GM19239 (cell line): ENCODE measurements at places on chromosomes 6 and 20.

DNA sequence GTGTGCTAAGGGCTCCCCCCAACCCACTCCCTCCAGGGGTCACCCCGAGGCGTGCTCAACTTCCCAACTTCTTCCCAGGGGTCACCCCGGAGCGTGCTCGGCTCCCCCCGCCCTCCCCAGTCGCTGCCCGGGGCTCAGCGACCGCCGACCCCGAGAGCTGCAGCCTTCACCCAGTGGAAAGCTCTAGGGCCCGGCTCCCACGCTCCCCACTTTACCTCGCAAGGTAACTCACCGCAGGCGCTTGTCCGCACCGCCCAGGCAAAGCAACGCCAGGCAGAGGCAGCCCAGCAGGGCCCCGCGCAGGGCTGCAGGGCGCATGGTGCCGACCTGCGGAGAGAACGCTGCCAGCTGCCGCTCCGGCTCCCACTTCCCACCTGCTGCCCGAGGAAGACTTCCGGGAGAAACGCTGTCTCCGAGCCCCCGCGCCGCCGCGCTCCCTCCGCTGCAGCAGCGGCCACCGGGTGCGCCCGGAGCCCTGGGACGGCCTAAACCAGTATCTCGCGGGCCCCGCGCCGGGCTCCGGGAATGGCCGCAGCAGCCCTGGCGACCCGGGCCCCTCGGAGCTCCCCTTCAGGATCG is 396 bp downstream of the RNASET2 start:
- DNase-seq, result no peak

- no peak for DNase-seq
Measured at GRCh38 chr20:35826397-35826998, 54.7 kb downstream of the PHF20 start.

DNA sequence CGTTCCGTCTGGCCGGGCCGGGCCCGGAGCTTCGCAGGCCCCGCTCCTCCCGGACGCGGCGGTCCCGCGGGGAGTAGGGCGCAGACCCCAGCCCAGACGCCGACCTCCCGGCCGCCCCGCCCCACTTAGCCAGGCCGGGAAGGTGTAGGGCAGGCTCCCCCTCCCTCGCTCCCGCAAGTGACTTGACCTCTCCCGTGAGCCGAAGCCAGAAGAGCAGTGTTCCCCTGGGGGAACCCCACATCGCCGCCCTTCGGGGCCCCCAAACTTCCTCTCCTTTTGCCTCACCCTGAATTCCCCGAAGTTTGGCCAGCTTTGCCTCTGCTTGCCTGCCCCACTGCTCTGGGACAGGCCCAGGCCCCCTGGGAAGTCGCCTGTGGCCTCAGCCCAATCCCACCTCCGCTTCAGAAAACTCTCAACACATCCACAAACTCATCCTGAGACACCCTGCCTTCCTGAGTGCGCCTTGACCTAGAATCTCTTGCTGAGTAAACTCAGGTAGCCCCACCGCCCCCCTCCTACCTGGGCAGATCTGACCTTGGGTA is 524 bp upstream of the NOL4L start:
- no peak for DNase-seq

DNA sequence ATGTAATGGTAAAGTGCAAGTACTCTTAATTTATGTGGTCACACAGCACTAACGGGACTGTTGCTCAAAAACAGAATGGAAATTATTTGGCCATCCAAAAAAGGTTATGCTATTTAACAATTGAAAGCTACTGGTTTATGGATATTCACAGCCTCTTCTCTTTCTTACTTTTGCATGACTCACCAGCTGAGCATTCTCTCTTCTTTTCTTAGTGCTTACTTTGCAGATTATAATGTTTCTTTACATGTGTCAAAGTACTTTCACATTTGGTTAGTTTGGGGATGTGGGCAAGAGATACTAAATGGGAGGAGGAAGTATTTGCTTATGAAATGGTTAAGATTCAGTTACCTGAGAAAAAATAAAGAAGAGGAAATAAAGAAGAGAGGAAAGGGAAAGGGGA is 610.5 kb downstream of the HTR1B start:
- no peak for DNase-seq

DNA sequence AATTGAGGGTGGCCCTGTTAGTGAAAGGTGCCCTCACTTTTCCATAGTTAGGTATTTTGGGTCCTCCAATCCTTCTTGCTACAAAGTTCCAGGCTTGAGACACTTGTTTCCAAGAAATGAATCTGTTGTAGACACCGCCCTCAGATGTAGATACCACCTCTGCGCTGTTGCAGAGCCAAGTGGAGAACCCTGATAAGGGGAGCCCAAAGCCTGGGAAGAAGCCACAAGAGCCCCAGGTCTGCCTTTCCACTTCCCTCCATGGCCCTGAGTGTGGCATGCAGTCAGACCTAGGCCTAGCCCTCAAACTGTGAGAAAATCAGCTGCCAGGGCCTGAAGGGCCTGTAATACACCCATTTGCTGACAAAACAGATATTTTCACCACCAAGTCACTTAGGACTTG is 37.1 kb downstream of the DTD1 start:
- DNase-seq, result no peak

- DNase-seq, result no peak
Measured at GRCh38 chr6:155078331-155078745, 83.2 kb downstream of the TIAM2 start.

GRCh38 chr20:58017231-58017969 is 211.1 kb downstream of the ANKRD60 start:
- no peak for DNase-seq

- DNase-seq, result no peak
Measured at GRCh38 chr6:7562769-7563168, 21.3 kb downstream of the DSP start.

DNA sequence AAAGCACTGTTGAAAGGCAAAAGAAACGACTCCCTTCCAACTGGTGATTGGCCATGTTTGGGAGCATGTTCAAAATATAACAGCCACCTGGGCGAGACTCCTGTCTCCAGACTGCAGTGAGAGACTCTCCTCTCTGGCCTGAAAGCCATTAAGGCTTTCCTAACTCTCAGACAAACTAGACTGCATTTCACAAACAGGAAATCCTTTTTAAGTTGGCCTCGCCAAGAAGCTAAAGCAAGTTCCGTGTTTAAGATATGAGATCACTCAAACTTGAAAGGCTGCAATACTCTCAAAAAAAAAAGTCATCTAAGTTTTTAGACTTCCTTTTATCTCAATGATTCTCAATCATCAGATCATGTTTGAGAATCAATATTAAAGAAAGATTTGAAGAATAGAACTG is 117.0 kb downstream of the TFAP2A start:
- no peak for DNase-seq

DNA sequence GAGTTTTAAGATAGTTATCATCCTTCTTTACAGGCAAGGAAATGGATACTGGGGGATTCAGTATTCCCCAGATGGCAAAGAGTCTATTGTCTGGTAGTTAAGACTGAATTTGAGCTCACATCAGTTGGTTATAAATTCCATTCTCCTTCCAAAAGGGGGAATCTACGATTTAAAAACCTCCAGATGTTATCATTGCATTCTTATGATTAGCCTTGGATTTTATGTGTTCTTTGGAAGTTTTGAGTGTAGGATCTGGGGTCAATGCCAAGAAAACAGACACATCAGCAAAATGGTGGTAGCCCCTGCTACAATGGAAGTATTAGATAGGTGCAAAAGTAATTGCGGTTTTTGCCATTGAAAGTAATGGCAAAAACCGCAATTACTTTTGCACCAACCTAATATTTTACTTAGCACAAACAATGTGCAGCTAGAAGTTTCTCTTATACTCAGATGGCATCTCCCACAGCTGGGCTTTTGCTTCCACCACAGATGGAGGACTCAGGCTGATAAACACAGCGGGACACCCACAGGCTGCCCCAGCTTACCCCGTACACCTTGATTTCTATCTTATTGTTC is 168.2 kb upstream of the RIN2 start:
- DNase-seq, result no peak

- DNase-seq, result no peak
Measured at GRCh38 chr6:13511913-13512717, 24.7 kb upstream of the GFOD1 start.

DNA sequence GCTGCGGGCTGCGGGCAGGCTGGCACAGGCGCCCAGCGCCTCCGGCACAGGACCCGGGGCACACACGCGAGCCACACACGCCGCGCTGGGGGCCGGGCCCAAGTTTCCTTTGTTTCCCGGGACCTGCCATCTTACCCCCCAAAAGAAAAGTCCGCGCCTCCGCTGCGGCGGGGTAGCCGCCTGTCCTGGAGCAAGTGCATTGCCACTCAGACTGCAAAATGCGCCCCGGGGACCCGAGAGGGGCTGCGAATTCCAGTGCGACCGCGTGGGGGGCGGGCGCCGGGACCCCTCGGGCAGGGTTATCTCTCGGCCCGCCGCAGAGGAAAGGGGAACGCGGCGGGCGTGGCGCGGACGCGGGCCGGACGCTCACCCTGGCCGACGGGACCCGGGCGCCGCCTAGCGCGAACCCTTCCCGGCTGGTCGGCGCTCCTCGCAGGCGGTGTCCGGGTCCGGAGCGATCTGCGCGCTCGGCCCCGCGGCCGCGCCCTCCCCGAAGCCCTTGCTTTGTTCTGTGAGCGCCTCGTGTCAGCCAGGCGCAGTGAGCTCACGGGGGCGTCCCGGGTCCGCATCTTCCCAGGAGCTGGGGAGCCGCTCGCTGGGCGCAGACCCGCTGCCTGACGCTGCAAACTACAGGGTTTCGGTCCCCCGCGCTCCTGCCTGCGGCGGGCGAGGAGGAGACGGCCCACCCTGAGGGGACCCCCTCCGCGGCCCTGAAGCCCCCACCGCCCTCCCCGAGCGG is 639 bp upstream of the CD24 start:
- DNase-seq, result peak; percentile 44

DNA sequence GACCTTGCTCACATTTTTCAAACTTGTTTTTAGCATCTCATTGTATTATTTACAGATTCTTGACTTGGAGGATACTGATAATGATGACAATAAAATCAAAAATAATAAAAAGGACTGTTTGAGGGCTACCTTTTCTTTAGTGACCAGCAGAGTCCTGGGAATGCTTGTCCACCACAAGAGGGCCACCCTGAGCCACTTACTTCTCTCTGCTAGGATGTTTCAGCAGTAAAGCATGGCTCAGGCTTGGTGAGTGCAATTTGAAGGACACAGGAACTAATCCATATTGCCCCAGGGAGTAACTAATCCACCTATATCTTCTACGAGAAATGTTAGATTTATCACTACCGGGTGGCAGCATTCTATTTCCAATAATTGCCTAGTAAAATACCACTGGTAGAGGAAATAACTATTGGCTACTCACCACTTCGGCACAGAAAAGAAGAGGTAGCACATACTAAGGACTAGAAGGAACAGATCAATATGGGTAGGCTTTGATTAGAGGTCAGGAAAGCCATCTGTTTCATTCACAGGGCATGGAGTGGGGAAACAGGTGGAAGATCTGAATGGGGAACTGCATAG is 5.8 kb upstream of the KIAA0408 start:
- DNase-seq, result peak; percentile 39

- DNase-seq, result no peak
Measured at GRCh38 chr6:75147512-75147911, 58.3 kb downstream of the COL12A1 start.

DNA sequence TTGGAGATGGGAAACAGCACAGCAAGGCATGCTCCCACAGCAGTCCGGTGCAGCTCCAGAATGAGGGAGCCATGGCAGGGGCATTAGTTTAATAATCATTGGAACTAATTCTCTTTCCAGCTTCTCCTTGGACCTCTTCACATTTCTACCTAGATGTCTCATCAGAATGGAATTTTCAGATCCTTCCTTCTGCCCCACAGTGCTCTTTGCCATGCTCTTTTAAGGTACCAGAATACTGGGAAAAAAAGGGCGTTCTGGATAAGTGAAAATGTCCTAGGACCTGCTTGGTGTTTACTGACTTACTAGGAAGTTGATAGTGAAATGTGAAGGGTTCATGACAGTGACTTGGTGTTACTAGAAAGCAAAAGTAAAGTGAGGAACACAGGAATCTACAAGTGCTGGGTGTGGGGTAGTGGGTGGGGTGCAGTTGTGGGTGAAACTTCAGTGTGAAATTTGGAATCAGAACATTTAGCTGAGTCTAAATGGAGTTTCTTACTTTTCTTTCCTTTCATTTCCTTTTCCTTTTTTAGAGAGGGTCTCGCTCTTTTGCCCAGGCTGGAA is 207.1 kb downstream of the ARID1B start:
- DNase-seq, result no peak

DNA sequence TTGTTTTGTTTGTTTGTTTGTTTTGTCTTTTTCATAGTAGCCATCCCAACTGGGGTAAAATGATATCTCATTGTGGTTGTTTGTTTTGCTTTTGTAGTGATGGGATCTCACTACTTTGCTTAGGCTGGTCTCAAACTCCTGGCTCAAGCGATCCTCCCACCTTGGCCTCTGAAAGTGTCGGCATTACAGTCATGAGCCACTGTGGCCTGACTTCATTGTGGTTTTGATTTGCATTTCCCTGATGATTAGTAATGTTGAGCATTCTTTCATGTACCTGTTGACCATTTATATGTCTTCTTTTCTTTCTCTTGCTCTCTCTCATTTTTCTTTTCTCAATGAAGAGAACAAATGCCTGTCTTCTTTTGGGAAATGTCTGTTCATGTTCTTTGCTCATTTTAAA is 30.8 kb upstream of the HLA-DOA start:
- no peak for DNase-seq

DNA sequence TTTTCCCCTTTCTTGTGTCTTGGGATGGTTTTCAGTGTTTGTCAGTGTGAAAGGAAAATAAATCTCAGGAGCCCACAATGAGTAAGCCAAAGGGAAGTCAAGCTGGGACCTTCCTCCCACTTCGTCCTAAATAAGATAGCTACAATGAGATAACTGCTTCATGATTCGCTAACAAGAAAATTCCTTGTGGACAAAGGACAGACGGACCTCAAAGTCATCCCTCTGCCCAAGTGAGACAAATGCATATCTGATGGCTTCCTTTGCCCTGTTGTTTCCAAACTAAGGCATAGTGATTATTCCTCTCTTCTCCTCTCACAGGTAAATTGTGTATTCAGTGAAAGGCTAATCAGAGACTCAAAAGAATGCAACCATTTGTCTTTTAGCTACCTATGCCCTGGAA is 26.1 kb upstream of the ADTRP start:
- no peak for DNase-seq

- no peak for DNase-seq
Measured at GRCh38 chr6:30135757-30136156, at the start of gene TRIM40. Gene TRIM40 (plus strand): TSS chr6:30136140. CDS start chr6:30137037, 897 bp downstream.

GRCh38 chr6:34554291-34555006 is 1.7 kb downstream of the SPDEF start:
- DNase-seq, result no peak

DNA sequence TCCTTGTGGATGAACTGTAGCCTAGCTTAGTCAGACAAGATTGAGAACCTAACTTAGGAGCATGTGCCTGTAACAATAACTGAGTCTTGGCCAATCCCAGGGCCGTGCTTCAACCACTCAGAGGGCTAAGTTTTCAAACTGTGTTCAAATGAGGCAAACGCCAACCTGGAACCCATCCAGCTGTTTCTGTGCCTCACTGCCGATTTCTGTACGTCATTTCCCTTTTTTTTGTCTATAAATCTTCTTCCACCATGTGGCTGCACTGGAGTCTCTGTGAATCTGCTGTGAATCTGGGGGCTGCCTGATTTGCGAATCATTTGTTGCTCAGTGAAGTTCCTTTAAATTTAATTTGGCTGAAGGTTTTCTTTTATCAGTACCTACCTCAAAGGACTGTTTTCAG is 115.0 kb upstream of the CHD6 start:
- no peak for DNase-seq

DNA sequence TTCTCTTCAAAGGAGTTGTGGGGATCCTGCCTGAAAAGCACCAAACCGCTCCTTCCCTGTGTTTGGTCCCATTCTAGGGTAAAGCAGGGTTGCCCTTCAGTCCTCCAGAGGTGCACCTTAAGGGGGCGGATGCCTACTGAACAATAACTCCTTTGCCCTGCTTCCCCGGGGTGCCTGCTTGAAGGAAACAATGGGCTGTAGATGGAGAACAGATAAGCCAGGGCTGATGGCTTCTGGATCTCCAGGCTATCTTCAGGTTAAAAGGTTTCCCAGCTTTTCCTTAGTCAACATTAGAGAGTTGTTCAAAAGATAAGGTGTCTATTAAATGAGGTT is 5.4 kb upstream of the PRDM1 start:
- DNase-seq, result no peak
